ENCODE measurements at places on chromosomes 12 and 14. TPM values are rescaled to one million over a fixed set of nuclear protein-coding genes. Genes with fewer than 3 reads are reported as not detected.

Gene PROX2
- 0.29 TPM for total RNA-seq

Gene OR4E1
- not detected for total RNA-seq

- no peak for DNase-seq
Measured at GRCh38 chr12:50326590-50327284, 43.4 kb upstream of the LIMA1 start.

- peak; percentile 48 for DNase-seq
Measured at GRCh38 chr12:44875954-44876543, at the start of gene NELL2. NELL2 (minus strand) TSS chr12:44876315; CDS start chr12:44875869, 446 bp downstream.

- DNase-seq = peak; percentile 58
Measured at GRCh38 chr12:118357257-118358007, 15.3 kb downstream of the TAOK3 start.

DNA sequence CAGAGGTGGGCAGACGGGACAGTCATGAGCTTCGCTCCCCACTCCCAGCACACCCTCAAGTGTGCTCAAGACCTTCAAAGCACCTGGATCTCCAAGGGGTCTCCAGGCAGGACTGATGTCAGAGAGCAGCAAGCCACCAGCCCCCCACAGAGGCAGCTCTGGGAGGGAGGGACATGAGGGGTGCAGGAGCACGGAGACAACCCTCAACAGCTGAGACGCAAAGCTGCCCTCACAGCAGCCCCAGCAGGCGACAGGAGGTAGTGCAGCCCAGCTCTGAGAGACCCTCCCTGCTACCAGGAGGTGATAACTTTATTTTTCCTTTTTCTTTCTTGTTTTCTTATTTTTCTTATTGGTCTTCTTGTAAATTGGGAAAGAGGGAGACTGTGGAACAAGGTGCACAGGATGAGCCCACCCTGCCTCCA lies 17.9 kb downstream of the SIVA1 start:
- no peak for DNase-seq

DNA sequence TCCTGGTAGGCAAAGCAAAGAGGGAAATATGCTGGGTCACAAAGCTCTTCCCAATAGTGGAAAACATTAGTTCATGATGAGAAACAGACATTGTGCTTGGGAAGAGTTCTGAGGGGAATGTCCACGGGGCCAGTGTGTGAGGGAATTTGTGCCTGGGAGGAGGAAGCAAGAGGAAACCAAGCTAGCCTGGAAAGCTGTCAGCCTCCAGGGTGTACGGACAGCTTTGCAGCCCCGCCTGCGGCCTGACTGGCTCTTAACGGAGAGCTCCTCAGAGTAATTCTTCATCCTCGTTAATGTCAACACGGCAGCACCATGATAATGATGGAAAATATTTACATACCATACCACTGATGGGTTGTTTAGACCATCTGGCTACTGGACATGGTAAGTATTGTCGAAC lies 32.4 kb downstream of the PITPNM2 start:
- DNase-seq = no peak

DNA sequence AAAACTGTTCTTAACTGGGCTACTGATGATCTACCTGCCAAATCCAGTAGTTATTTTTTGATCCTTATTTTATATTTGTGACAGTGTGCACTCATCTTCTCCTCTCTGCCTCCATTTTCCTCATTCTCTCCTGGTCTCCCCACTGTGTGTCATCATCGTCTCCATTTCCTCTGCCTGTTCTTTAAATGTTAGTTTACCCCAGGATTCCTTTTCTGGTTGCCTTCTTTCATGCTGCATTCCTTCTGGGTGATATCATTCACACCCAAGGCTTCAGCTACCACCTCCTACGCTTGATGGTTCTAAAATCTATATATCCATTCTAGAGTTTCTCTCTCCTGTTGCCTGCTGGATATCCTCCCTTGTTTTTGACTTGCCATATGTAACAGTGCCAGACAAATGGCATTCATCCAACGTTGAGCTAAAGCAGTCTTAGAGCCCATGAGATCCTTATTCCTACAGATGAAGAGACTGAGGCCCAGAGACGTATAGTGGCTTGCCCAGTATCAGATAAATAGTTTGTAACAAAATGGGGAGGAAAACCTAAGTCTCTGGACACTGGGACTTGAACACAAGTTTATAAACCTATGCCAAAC lies 109.5 kb downstream of the DIP2B start:
- DNase-seq = no peak

All from activated T-cell treated with anti-CD3 and anti-CD28 coated beads, Interleukin-2, amount 50 U/mL, for 72 hours (primary cell).